ENCODE measurements at places on chromosomes 16 and 17.

DNA sequence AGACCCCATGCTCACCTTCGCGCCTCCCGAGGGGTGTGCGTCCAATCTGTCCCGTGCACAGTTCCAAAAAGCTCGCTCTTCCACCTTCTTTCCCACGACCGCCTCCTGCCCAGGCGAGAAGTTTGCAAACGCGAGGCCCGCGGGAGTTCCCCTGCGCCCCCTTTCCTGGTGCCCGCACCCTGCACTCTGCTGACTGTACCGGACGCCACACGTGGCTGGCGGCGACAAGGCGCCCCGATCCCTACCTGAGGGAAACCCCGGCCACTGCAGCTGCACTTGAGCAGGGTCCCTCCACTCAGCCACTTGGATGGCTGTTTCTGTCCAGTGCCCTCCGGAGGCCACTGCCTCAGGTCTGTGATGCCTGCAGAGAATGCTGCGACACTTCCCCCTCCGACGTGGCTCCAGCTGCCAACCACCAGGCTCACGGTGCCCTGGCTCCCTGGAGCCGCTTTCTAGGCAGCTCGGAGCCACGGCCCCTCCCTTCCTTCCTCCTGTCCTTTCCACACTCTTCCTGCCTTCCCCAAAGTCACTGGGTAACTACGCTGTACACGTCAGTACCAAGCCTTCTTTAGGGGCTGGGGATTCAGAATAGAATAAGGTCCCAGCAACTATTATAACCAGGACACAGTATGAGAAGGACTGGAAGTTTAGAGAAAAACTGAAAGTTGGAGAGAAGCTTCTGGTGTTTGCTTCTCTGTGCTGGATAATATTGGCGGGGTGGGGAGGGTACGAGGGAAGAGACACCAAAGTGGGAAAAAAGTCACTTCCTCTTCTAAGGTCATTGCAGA is at the start of gene MLKL:
TSS of gene MLKL (minus strand) at position 425 of the 788 bp plus-strand sequence. CDS start 5,105 bp downstream, outside the sequence.
- peak; percentile 39 for DNase-seq

DNA sequence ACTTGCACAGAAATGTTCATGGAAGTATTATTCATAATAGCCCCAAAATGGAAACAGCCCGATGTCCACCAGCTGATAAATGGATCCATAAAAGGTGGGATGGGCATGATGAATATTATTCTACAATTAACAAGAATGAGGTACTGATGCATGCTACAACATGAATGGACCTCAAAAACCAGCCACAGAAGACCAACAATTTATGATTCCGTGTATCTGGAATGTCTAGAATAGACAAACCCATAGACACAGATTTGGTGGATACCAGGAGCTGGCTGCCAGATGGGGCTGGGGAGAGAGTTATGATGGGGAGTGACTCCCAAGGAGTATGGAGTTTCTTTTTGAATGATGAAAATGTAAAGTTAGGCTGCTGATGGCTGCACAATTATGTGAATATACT is 10.8 kb upstream of the NAGLU start:
- DNase-seq, result no peak

- DNase-seq, result no peak
These were observed 21.1 kb upstream of the METRNL start for GRCh38 chr17:83058266-83058798.

- no peak for DNase-seq
These were observed 34.0 kb upstream of the CPNE2 start for GRCh38 chr16:57058291-57058861.

GRCh38 chr16:29811896-29812665 is at the start of gene PRRT2:
TSS of gene PRRT2 (plus strand) at chr16:29812193. CDS start at chr16:29813055, 862 bp downstream.
- DNase-seq, result peak; percentile 50

DNA sequence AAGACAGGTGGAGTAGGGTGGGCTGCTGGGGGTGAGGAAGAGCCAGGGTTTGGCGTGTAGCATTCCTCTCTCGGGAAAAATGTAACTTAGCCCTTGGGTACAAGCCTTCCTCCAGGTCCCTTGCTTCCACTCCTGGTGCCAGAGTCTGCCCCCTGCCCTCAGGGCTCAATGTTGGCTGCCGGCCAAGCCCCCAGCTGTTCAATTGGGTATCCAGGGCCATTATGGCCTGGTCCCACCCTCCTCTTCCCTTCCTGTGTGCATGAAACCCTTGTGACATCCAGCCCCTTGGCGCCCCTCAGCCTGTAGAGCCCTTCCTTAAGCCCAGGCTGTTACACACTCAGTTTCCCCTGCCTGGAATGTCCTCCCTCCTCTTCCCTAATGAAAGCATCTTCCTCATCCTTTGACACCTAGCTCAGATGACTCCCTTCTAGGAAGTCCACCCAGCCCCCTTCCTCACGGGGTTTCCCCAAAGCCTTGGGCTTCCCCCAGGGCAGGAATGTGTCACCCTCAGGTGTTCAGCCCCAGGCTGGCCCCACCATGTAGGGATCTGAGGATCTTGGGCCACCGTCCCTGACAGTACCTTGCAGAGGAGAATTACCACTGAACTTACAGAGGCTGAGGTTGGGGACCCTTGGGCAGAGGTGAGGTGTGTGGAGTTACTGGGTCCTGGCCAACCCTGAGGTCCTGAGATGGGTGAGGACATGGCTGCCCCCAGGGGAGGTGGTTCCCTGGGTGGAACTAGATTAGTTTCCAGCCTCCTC is 30.0 kb downstream of the B9D1 start:
- DNase-seq, result no peak

- DNase-seq, result no peak
These were observed 17.5 kb downstream of the MAP3K14 start for GRCh38 chr17:45299361-45299760.

DNA sequence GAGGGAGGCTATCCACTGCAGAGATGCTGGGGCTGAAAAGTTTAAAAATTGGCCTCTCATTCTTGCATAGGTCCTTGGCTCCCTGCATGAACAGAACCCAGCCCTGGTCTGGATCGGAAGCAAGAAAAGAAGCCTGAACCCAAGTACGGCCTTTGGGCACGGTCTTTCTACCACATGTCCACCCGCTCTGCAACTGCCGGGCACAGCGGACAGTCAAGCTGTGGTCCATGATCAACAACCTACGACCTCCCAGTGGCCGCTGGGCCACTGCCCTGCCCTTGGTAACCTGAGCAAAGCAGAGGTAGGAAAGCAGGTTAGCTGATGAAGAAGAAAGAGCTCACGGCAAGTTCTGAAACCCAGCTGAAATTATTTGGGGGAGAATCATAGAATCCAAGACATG is 3.6 kb downstream of the ABCC12 start:
- no peak for DNase-seq

- no peak for DNase-seq
These were observed 954.7 kb upstream of the RBFOX1 start for GRCh38 chr16:6377956-6378355.

- DNase-seq, result no peak
These were observed 168.7 kb downstream of the MRTFB start for GRCh38 chr16:14239791-14240190.

DNA sequence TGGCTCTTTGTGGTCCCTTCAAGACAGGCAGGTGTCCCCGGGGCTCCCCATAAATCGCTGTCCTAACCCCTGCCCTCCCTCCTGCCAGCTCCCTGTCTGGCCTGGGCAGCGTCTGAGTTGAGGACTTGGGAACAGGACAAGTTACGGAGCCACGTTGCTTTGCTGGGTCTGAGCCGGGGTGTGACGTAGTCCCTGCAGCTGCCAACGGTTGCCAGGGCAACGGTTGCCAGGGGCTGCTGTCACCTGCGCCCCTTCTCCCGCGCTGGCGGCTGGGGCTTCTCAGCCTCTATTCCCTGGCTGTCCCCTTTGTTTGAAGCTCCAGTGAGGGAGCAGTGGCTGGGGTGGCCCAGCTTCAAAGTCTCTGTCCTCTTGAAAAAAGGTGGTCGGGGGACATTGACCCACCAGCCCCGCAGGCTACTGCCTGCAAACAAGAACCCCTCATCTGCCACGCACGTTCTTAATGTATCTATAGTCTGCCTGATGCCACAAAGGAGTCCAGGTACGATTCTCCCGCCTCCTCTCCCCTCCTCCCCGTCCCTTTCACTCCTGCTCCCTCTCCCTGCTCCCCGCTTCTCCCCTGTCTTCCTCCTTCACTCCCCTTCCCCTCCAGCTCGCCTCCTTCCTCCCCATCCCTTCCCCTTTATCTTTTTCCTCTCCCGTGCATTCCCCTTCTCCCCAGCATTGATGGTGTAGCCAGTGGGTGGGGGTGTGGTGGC is 10.9 kb downstream of the ADGRG1 start:
- DNase-seq, result no peak

DNA sequence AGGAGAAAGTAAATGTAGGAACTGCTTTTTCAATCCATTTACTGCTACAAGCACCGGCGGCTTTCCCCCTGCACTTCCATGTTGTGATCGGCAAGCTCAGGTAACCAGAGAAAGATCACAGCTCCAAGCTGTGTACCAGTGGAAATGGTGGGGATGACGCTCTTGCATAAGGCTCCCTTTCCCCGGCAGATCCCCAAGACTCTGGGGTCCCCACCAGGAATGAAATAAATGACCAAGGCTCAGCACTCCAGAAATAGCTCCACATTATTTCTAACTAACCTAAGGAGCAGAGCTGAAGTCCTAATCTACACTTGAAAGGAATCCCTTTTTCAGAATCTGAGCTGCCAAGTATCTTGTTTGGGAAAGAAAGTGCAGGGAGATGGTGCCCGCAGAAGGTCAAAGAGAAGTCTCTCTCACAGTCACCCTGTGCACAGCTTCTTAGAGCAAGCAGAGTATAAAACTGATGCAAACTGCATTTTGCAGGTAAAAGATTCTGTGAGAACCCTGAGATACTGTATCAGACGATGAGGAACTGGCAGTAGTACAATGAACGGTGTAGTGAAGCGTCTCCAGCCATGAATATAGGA is 11.1 kb downstream of the GRB2 start:
- DNase-seq, result no peak

GRCh38 chr16:4828567-4829321 is 18.3 kb downstream of the GLYR1 start:
- no peak for DNase-seq

DNA sequence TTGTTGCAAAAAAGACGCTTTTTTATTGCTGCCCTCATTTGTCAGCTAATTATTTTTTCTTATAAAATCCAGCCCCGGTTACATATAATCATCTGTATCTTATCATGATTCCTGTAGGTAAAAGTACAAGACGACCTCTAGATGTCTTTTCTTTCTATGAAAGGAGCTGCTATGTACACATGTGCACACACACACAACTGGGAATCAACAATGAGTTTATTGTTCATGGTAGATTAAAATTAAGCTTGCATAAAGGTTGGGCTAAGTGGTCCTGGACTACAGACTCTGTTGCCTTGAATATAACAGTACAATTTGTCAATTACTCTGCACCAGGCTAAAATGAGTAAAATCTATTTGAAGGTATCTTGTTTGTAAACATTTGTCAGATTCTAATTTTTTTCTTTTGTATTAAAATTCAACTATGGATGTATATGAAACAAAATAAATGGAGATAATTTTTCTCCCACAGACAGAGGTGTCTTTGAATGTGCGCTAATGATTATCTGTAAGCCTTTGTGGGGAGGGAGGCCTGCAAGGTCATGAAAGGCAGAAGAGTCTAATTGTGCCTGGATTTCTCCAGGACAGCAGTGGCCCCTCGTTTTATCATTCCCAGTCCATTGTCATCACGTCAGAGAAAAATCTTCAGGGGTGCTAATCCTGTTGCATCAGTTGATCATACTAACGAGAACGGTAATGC is 13.4 kb downstream of the C17orf58 start:
- no peak for DNase-seq

- DNase-seq, result no peak
These were observed 773 bp upstream of the PPM1D start for GRCh38 chr17:60599220-60599619.

DNA sequence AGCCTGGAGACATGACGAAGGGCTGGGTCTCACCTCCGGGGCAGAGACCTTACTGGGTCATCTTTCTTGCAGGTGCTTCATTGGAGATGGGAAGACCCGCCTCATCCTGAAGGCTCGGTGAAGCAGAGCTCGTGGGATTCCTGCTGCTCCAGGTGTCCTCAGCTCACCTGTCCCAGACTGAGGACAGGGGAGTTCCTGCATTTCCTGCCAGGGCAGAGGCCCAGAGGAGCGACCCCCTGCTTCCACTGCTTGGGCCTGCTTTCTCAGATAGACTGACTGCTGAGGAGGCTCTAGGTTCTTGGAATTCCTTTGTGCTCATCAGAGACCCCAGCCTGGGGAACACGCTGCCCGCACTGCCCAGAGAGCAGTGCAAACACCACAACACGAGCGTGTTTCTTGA is 11.6 kb downstream of the AQP8 start:
- DNase-seq, result no peak
